Activated CD8-positive, alpha-beta memory T cell treated with anti-CD3 and anti-CD28 coated beads, Interleukin-2, amount 10 ng/mL, durations not matched to agents 7 days and 5 days (primary cell): ENCODE measurements at places on chromosomes 2 and 18. TPM values are rescaled to one million over a fixed set of nuclear protein-coding genes. Genes with fewer than 3 reads are reported as not detected.

The IL36B gene
- not detected for total RNA-seq

The ALKAL2 gene
- not detected for total RNA-seq

The PLGLB1 gene
- total RNA-seq = 3.3 TPM

The CHAC2 gene
- 21.9 TPM for total RNA-seq

The CROCC2 gene
- total RNA-seq = not detected

The CCDC68 gene
- not detected for total RNA-seq

The DSG1 gene
- total RNA-seq = not detected

The ANKRD44 gene
- 210 TPM for total RNA-seq

- no peak for DNase-seq
Measured at GRCh38 chr2:229731916-229732315, 17.6 kb upstream of the DNER start.

DNA sequence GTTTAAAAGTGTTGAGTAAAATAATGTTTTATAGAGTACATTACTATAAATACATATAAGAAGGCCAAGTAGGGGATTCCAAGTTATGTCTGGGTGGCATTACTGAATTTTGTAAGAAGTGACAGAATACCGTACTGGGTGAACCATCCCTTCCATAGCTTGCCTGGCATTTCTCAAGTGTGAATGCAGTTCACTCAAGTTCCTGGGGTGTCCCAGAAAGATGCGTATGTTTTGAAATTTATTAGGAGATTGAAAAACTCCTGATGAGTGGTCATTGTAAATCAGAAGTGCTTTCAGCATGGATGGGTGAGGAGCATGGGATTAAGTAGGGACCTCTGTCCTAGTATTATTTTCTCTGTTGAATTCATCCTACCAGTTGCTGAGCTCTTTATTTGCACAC lies 103.2 kb downstream of the VAPA start:
- no peak for DNase-seq

DNA sequence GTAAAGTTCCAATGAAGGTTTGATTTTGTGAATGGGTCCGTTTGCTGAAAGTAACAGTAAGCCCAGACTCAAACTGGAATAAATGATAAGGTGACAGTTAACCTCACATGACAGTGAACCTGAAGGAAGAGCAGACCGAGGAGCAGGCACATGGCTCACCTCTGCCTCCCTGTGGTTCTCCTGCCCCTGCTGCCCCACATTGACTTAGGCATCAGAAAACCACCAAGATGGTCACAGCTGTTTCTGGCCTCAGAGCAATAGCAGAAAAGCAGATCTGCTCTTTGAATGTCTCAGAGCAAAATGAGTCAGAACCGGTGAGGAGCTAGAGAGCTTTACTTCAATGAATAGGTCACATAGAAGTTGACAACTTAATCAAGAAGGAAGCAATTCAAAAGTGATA lies 487.6 kb downstream of the METTL4 start:
- no peak for DNase-seq

GRCh38 chr2:231383416-231384108 lies 11.9 kb upstream of the B3GNT7 start:
- no peak for DNase-seq

- DNase-seq = no peak
Measured at GRCh38 chr2:134852518-134852917, 14.1 kb downstream of the ACMSD start.

- no peak for DNase-seq
Measured at GRCh38 chr2:44009136-44009735, 13.4 kb upstream of the LRPPRC start.

DNA sequence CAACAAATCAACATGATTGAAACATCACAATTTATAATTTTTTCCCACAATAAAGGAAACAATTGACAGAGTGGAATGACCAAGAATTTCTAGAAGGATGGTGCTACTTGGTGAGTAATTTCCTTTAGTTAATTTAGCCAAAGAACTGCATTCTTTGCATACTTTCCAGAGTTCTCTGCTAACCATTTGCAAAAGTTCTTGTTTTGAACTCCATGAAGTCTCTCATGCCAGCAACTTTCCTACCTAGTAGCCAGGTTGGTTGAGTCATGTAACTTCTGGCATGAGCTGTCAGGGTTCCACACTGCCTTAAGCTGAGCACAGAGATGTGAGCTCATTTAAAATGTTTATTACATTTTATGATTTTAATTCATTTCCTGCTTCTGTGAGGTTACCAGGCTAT lies 539.6 kb downstream of the PID1 start:
- no peak for DNase-seq

- DNase-seq = peak; percentile 39
Measured at GRCh38 chr18:12333506-12334290, 25.7 kb downstream of the TUBB6 start.

GRCh38 chr2:160584972-160585494 lies 91.4 kb upstream of the RBMS1 start:
- no peak for DNase-seq

DNA sequence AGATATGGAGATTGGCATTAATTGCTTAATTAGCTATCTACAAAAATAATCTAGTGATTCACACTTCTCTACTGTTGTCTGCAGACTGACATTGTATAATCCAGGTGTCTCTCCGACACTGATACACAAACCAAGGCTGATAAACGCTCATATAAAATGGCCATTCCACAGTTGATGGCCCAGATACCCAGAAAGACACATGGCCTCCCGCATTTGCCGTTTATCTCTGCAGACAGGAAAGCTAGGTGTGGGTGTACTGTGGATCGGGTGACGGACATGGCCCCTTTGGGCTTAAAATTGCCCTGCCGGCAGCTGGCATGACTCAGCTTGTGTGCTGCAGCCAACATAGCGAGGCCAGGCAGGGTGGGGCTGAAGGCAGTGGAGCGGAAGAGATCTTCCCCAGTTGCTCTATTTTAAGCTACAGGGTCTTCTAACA lies 18.5 kb downstream of the PMAIP1 start:
- DNase-seq = peak; percentile 40

- no peak for DNase-seq
Measured at GRCh38 chr2:235383272-235383843, 110.5 kb upstream of the AGAP1 start.

- DNase-seq = no peak
Measured at GRCh38 chr2:230650585-230651137, 62.0 kb upstream of the CAB39 start.

DNA sequence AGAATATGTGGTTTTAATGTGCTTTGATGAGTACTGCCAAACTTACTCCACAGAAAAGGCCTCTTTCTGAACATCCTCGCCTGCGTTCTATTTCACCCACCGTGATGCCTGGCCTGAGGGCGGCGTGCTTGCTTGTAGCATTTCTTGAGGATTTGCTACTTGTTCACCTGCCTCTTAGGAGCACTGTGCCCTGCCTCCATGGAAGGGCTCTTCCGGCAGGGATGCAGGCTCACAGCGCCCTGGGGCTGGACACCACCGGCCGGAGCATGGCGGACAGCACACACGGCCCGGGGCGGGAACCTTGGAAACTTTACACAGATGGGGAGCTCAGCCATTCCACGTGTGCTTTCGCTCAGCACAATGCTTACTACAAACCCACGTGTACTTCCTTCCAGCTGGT lies 37.1 kb downstream of the ANO7 start:
- DNase-seq = no peak
